ENCODE measurements at places on chromosomes 11 and 22.
A peak's percentile ranks its signal among the peaks of the same experiment; 100 is the strongest.

DNA sequence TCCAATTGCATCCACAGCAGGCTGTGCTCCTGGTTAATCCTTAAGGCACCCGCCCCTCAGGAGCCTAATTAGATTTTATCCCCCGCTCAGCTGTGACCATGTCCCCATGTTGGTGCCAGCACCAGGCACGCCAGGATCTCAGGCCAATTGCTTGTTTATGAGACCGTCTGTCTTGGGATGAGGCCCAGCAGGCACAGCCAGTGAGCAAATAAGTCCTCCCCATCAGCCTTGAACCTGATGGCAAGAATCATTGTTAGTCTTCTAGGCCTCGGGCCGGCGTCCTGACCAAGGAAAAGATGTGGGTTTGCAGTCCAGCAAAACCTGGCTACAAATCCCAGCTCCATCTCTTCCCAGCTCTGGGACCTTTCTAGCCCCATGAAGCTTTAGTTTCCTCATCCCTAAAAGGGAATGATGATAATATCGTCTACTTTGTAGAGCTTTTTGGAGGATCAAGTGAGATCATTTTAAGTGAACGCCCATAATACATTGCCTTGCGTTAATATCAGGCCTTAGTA, 57.3 kb downstream of the TP53I11 start:
- DNase-seq: no peak

- no peak for DNase-seq
Measured at GRCh38 chr22:50678651-50679521, 6.3 kb downstream of the SHANK3 start.

GRCh38 chr22:44880610-44881290, 128.4 kb downstream of the ARHGAP8 start:
- no peak for DNase-seq

DNA sequence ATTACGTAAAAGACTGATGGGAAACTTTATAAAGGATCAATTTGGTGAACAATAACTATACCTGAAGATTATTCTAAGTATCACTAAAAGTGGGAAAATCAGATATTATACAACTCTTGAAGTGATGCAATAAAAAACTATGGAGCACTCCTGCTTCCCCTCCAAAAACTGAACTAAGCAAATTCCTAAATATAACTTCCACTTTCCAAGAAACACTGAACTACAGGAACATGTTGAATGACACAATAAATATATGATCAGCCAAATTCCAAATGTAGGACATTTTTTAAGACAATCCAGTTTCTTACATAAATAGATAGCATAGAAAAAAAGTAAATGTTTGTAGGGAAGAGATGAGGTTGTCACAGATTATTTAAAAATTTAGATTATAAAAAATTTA, 102.1 kb upstream of the APOA1 start:
- no peak for DNase-seq

GRCh38 chr11:67561971-67562619, 21.5 kb upstream of the GSTP1 start:
- DNase-seq: peak; percentile 88

DNA sequence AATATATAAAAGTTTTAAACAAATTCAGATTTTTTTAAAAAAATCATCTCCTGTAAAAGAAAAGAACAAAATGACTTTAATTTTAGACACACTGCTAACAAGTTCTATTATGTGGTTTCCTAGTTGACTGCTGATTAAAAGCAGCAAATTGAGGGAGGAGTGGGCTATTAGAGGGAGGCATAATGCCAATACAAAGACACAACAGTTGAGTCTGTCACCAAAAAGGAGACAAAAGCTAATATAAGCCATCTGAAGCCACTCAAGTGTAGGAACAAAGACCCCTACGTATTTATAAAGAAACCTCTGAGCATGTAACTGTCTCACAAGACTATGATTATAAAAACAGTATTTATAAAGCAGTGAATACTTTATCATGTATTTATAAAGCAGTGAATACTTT, 28.6 kb downstream of the TMEM123 start:
- DNase-seq: no peak

DNA sequence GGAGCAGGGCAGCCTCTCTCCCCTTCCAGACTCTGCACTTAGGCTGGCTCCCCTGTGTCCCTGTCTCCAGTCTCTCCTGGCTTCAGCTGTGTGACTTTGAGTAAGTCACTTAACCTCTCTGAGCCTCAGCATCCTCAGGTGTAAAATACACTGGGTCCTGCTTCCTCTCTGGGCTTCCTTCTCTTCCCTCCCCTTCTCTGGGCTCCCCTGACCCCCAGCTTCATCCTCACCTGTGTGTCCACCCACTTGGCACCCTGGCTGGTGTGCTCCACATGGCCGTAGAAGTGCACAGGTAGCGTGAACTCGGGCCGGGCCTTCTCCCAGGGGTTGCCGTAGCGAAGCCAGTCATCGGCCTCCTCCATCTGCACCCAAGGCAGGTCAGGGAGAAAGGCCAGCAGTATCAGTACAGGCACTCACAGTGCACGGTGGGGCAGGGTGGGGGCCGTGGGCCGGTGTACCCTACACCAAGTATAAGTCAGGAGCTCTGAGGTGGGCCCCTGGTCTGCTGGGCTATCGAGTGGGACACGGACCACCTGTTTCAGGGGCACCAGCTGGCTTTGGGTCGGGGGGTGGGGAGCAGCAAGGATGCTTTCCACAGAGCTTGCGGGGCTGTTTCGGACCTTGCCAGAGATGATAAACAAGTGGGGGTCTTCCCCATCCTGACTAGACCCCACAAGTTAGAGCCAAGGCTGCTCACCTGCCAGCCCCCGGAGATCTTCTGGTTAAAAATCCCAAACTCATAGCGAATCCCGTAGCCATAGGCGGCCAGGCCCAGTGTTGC, 2.0 kb downstream of the PYGM start:
- DNase-seq: no peak

- peak; percentile 49 for DNase-seq
Measured at GRCh38 chr11:95788921-95789505, 569 bp downstream of the FAM76B start.

DNA sequence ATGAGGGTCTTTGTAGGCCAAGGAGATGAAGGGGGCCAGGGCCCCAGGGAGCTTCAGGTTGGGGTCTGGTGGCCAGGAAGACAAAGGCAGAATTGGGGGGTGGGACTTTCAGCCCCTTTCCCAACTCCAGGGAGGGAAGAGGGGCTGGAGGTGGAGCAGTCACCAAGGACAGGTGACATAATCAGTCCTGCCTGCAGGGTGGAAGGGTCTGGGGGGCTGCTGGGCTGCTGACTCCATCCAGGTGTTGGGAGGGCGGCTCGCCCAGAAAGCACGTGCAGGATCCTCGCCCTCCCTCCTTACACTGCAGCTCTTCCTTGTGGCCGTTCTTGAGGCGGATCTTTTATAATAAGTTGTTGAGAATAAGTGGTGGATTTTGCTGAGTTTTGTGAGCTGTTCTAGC, 1491.1 kb downstream of the TBC1D22A start:
- no peak for DNase-seq

DNA sequence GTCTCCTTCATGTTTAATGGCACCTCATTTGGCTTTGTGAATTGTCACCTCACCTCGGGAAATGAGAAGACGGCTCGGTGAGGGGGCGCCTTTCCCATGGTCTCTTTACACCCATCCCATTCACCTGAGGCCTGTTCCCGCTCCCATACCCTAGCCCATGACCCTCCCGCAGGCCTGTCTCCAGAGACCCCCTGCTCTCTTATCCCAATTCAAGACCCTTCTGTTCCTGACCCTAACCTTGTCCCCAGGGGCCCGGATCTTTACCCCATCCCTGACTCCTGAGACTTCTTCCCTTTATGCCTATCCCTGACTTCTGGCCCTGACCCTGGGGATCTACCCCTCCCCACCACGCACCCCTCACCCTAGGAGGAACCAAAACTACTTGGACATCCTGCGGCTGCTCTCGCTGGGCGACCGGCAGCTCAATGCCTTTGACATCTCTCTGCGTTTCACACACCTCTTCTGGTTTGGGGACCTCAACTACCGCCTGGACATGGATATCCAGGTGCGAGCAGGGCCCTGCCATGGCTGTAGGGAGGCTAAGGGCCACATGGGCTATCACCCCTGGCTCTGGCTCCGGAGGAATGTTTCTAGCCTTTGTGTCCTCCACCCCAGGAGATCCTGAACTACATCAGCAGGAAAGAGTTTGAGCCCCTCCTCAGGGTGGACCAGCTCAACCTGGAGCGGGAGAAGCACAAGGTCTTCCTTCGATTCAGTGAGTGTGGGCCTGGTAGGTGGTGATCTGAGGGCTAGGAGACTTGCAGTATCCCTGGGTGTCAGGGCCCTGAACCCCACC, 7.9 kb downstream of the INPPL1 start:
- no peak for DNase-seq

- no peak for DNase-seq
Measured at GRCh38 chr11:35934981-35935380, 8.9 kb upstream of the LDLRAD3 start.

DNA sequence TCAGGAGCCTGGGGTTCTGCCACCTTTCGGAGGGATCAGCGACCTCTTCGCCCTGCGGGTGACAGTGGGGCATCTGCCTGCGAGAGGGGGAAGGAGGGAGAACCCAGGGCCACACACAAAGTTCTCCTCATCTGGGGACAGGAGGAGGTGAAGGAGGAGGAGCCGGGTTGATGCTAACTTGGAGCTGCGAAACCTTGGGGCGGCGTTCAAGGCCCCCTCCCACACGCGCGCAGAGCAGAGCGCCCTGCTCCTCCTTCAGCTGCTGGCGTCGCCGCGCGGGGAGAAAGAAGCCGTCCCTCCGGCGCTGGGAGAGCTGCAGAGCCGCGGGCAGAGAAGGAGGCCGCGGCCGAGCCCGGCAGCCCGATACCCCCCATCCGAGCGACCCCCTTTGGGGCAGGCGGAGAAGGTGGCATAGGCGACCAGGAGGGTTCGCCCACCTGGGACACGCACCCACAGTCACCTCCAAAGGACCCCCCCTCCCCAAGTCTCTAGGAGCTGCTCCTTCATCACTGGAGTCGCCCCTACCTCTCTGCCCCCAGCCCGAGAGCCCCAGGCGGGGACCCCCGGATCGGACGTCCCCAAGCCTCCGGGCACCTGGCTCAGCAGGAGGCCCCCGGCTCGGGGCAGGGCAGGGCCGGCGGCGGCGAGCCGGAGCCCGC, at the start of gene RASD2:
Gene RASD2 (plus strand): TSS at position 237 of the 659 bp plus-strand sequence. CDS start 5,979 bp downstream, outside the sequence.
- peak; percentile 16 for DNase-seq

DNA sequence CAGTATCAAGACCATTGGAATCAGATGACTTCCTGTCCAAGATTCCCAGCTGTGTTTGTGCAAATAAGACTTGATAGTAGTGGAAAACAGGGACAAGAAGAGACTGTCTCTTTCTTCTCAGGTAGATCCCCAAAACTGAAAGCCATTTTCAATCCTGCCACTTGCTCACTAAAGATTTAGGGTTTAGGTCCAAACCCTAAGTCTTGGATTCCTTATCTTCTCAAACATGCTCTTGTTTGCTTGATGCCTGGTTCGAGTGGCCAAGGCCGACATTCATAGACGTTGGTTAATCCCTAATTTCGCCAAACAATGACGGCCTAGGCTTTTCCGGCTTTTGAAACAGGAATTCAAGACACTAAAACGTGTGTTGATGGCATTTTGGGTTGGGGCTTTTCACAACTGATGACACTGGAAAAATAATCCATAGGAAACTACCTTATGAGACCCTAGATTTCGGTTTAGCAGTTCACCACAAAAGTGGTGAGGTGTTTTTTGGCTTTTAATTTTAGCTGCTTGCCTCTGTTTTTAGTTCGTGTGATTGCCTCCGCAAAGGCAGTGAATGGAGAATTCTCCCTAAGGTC, 1.0 kb upstream of the GTPBP1 start:
- DNase-seq: no peak

- no peak for DNase-seq
Measured at GRCh38 chr11:76783294-76783895, at the start of gene TSKU. TSKU (plus strand) TSS chr11:76783356; CDS start chr11:76795617, 12,261 bp downstream.

GRCh38 chr22:49170053-49170452, 657.6 kb downstream of the BRD1 start:
- DNase-seq: no peak

GRCh38 chr22:21865041-21865440, 2.4 kb downstream of the MAPK1 start:
- peak; percentile 52 for DNase-seq

DNA sequence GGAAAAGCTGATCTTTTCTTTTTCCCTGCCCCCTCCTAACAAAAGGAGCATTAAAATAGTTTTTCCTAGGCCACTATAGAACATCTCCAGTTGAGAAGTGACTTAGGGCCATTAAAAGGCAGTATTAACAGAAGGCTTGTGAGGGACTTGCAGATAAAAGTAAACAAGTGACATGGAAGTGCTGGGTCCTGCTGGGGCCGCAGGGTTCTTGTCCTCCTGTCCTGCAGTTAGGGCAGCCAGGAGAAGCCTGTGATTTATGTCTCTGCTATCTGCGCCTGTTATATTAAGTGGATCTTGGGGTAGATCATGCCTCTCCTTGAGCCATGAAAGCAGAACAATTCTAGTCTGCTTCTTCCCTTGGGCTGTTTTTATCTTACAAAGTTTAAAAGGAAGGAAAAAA, 271.4 kb upstream of the C11orf87 start:
- no peak for DNase-seq

GRCh38 chr11:61753672-61754071, 1.2 kb downstream of the MYRF start:
- no peak for DNase-seq

DNA sequence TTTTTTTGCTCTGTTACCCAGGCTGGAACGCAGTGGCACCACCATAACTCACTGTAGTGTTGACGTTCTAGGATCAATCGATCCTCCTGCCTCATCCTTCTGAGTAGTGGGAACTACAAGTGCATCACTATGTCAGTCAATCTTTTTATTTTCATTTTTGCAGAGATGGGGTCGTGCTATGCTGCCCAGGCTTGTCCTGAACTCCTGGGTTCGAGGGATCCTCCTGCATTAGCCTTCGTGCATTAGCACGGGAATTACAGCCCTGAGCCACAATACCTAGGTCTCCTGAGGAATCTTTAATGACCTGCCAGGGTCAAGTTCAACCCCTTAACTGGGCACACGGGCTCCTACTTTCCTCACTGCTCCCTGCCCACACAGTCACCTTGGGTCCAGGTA, 4.4 kb downstream of the APOL3 start:
- no peak for DNase-seq

GRCh38 chr11:73028611-73029010, 113.5 kb downstream of the FCHSD2 start:
- DNase-seq: no peak

DNA sequence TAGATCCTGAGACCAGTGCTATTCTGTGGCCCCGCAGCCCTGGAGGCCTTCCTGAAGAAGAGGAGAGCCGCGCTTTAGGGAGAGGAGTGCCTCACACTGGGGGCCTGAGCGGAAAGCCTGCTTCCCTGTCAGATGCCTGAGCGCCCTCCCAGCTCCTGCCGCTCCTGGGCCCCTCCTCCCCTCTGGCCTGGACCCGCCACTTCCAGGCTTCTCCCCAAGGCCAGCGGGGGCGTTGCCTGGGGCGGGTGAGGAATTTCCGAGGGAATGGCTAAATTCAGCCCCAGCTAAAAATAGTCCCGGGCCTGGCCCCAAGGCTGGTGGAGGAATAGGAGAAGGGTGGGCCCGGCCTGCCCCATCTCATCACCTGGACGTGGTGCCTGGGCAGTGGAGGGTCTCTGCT, 15.4 kb downstream of the ARHGEF17 start:
- no peak for DNase-seq

GRCh38 chr22:23179381-23180299, 669 bp upstream of the BCR start:
- peak; percentile 18 for DNase-seq
